WERI-Rb-1 (cell line): ENCODE measurements at places on chromosomes 4 and X.

DNA sequence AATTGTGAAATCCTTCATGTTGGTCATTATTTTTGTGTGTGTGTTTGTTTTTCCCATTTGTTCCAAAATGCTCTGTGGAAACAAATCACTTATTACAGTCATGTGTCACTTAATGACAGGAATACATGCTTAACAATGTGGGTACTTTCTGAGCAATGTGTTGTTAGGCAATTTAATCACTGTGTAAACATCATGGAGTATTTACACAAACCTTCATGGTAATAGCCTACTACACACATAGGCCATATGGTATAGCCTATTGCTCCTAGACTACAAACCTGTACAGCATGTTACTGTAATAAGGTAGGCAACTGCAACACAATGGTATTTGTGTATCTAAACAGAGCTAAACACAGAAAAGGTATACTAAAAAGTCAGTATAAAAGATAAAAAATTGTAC lies 388.9 kb upstream of the PPP1R2C start:
- no peak for DNase-seq

GRCh38 chr4:3712936-3713335 lies 53.2 kb upstream of the ADRA2C start:
- DNase-seq = no peak

DNA sequence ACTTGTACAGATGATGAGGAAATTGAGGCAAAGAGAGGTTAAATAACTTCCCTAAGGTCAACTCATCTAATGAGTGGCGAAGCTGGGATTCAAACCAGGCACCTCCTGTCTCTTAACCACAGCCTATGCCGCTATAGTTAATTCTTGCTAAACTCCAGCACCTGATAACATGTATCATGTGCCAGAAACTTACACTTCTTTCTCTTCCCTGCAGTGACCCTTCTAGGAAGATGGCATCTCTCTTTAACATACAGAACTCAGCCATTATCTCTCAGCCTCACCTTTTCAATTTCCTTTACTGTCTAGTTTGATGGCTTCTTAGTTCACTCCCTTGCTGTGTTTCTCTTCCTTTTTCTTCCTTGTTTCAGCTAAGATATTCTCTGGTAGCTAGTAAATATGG lies 2.5 kb downstream of the VBP1 start:
- no peak for DNase-seq

DNA sequence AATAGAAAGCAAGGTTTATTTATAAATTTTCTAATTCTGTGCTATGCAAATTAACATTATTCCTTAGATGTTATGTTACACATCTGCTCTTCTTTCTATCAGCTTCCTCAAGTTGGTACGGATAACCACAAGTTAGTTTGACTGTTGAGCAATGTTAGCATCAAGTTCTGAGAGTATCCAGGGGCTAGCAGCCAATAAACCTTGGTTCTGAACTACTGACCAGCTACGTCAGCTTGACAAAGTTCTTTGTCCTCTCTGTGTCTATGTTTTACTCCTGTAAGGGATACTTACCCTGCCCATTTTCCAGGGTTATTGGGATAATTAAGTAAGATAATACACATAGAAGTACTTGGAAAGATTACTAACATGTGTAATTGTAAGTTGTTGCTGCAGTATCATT lies 8.1 kb upstream of the TEX13A start:
- no peak for DNase-seq

- DNase-seq = no peak
These were observed 158.0 kb downstream of the HNRNPD start for GRCh38 chr4:82215800-82216199.

DNA sequence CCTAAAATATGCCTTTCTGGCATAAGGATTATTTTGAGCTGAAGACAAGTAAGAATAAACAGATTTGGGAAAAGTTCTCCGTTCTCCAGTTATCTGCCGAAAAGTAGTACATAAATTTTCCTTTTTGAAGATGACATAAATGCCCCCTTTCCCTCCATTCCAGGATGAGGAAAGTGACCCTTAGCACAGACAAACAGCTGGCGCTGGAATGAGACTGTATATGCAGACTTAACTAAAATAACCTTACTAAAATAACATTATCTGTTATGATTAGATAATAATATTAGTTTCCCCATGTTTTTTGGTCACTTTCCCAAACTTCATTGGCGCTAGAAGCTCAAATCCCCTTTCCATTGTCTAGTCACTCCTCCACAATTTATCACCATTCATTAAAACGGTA lies 21.5 kb downstream of the PDGFC start:
- no peak for DNase-seq

- DNase-seq = no peak
These were observed 322.0 kb upstream of the PPARGC1A start for GRCh38 chr4:24211856-24212255.

GRCh38 chr4:148216866-148217814 lies 225.1 kb downstream of the NR3C2 start:
- no peak for DNase-seq

- no peak for DNase-seq
These were observed 106.7 kb upstream of the BMP2K start for GRCh38 chr4:78669453-78669852.

- DNase-seq = no peak
These were observed 96.6 kb downstream of the SHROOM3 start for GRCh38 chr4:76531597-76531996.

- DNase-seq = no peak
These were observed 162.7 kb upstream of the SLC7A11 start for GRCh38 chr4:138404801-138405200.

DNA sequence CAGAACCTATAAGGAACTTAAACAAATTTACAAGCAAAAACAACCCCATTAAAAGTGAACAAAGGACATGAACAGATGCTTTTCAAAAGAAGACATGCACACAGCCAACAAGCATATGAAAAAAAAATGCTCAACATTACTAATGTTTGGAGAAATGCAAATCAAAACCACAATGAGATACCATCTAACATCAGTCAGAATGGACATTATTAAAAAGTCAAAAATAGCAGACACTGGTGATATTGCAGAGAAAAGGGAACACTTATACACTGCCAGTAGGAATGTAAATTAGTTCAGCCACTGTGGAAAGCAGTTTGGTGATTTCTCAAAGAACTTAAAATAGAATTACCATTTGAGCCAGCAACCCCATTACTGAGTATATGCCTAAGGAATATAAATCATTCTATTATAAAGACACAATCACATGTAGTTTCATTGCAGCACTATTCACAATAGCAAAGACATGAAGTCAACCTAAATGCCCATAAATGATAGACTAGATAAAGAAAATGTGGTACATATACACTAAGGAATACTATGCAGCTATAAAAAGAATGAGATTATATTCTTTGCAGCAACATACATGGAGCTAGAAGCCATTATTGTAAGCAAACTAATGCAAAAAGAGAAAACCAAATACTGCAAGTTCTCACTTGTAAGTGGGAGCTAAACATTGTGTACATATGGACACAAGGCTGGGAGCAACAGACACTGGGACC lies 1509.4 kb downstream of the TECRL start:
- DNase-seq = no peak

DNA sequence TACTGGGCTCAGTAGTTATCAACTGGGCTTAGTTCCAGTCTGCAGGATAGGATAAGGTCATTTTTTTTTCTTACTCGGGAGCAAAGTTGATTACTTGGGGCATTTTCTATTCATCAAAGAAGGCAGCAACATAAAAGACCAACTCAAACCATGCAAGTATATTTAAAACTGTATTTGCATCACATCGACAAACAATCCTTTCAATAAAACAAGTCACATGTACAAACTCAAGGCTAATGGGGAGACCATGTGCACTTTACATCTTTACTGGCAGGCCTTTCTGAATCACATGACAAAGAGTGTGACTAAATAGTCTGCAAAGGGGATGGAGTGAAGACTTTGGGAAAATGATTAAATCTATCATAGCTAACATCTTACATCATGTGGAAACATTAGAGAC lies 610.4 kb upstream of the BOD1L1 start:
- no peak for DNase-seq

DNA sequence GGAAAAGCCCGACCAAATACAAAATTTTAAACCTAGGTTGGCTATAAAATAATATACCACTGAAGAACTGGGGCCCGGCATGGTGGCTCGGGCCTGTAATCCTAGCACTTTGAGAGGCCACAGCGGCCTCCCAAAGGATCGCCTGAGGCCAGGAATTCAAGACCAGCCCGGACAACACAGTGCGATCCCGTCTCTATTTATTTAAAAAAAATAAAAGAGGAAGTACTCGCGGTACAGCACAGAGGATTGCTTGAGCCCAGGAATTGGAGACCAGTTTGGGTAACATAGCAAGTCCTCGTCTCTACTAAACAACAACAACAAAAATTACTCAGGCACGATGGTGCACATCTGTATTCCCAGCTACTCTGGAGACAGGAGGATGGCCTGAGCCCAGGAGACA lies 44.8 kb upstream of the CDKN2AIP start:
- no peak for DNase-seq

DNA sequence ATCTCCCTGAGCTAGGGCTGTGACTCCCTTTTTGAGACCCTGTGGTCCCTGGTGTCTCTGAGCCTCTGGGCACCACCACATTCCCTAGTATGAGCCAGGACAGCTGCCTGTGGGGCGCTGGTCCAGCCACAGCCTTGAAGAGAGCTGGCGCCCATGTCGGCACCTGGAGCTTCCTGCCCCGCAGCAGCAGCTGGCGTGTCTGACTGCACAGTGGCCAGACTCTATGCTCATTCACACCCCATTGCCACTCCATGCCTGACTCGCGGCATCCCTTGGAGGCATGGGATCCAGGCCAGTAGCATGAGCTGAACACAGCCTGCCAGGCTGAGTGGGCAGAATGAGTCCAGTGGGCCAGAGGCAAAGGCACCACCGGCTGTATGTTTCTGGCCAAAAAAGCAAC lies 8.3 kb upstream of the SPP1 start:
- DNase-seq = no peak

DNA sequence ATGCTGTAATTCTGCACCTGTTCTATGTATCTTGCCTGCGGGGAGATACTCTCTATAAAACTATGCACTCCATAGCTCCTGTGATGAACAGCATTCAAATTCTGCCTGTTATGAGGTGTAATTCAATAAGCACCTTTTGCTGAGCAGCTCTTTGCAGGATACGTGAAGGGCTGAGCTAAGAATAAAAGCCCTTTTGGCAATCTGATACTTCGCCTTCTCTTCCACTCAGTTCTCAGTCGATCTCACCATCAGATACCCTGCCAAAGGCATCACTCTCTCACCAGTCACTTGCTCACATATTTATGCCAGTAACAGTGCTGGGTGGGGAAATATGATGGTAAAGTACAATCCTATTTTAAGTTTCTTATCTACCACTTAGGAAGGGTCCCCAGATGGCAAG lies 67.2 kb downstream of the RPS3A start:
- no peak for DNase-seq

DNA sequence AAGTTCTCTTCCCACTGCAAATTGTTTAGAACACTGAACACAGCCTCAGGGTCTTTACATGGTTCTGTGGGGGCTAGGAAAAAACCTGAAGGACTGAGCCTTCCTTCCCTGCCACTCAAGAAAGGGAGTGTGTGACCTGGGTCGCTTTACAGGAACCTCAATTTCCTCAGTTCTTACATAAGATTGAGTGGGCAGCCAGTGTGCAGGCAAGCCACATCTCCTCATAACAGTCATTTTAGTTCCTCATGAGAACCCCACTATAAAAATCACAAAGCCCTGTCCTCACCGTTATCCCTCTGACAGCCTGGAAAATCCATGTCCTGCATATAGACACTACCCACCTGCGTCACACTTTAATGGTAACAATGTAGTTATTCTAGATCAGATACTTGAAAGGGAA lies 2.1 kb upstream of the ETDC start:
- DNase-seq = no peak

DNA sequence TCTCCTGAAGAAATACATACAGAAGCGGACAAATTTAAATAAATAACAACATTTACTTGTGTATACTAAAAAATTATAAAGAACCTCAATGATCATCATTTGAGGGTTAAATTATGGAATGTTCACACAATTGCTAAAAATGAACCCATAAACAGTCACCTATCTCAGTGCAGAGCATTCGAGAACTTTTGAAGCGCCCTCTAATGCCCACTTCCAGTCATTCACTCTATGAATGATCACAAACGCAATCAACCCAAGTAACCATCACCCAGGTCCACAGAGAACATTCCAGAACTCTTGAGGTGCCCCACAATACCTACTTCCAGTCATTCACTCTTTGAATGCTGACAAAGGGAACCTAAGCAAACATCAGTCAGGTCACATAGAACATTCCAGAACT lies 103.5 kb upstream of the PLAC1 start:
- no peak for DNase-seq

DNA sequence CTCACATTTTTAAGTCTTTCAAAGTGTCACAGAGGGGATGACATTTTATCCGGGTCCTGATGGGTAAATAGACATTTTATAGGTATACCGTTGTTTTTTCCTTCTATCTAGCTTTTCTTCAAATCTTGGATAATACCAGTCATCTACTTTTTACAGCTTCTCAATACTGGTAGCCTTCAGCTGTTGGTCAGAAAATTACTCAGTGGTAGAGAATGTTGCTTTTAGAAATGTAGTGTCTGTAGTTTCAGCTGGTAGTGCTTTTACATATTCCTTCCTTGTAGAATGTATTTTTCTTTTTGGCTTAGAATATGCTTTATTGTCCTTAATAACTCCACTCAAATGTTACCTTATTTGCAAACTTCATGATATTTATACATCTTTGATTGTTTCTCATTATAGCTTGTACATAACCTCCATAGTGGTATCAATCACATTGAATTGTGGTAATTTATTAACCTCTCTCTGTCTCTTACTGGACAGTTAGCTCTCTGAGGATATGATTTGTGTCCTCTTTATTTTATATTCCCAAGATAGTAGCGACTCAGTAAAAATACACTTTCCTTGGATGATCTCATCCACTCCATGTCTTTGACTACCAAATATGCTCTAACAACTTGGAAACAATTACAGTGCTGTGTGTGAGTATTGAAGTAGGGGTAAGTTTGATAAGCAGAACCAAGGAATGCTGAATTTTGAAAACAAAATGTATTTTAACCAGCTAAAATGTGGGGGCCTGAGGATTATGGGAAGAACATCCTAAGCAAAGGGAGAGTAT lies 53.8 kb downstream of the RAP1GDS1 start:
- no peak for DNase-seq

DNA sequence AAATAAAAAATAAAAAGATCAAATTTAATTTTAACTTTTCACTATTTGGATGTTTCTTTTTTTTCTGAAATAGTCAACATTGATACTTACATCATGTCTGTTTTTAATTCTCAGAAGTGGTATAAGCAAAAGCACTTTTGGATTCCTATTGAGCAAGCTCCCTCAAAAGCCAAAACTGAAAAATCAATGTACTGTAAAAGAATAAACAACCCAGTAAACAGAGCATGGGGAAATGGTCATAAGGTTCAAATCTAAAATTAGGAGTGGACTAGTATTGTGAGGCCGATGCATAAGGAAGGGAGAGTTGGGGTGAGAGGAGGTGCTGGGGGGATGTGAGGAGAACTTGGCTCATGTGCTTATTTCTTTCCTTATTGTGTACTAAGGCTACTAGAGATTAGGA lies 37.9 kb downstream of the NUDT6 start:
- DNase-seq = no peak

DNA sequence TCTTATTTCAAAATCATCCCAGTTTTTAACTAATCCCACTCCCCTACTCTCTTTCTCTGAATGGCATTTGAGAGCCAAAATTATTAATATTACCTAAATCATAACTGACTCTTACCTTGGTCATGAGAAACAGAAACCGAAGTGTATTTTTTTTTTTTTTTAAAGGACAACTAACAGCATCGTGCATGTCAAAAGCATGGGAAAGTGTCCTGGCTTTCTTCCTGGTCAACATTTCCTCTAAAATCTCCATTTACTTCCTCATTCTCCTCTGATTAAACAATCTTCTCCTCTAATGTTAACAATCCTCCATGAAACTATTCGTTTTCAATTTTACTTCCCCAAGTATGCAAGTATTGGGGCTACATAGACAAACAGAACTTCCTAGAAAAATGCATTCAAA lies 2.1 kb upstream of the STS start:
- DNase-seq = no peak
